ENCODE measurements at places on chromosomes 13 and 19. TPM values are rescaled to one million over a fixed set of nuclear protein-coding genes. Genes with fewer than 3 reads are reported as not detected.

The ERICH4 gene
- not detected for total RNA-seq

The GNG7 gene
- total RNA-seq: 5.7 TPM

The CYP2A6 gene
- total RNA-seq: not detected

The NOTCH3 gene
- total RNA-seq: 33.9 TPM

DNA sequence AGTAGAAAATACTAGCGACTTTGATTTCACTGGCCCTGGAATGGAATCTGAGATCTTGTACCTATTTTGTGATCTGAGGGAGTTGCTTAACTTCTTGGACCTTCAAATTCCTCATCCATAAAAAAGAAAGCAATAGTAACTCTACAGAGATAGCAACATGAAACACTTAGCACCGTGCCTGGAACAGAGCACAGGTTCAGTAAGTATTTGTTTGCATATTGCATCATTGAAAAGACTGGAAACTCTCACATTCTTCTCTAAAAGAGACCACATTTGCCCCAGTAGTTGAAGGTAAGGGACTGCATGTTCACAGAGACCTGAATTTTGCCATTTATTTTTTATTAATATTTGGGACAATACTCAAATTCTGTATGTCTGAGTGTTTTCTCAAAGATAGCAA is 358.1 kb downstream of the COG6 start:
- H3K27ac ChIP-seq: no peak overlapping the region
- no peaks in the 10 kb centered on the region for H3K27me3 ChIP-seq
- peaks cover 15% of the 10 kb centered on the region for H3K4me1 ChIP-seq
- no peak overlapping the region for H3K4me3 ChIP-seq
- H3K36me3 ChIP-seq: no peaks in the 10 kb centered on the region
- no peak for DNase-seq

- no peak overlapping the region for H3K4me3 ChIP-seq
- H3K27ac ChIP-seq: no peak overlapping the region
- peaks cover 9% of the 10 kb centered on the region for H3K36me3 ChIP-seq
- H3K4me1 ChIP-seq: peaks cover 8% of the 10 kb centered on the region
- no peak for DNase-seq
- H3K27me3 ChIP-seq: no peaks in the 10 kb centered on the region
Measured at GRCh38 chr19:57773488-57773887, 4.0 kb downstream of the ZNF586 start.

GRCh38 chr19:35937345-35938281 is 1.4 kb downstream of the LRFN3 start:
- no peaks in the 10 kb centered on the region for H3K36me3 ChIP-seq
- H3K4me3 ChIP-seq: no peak overlapping the region
- H3K27me3 ChIP-seq: no peaks in the 10 kb centered on the region

DNA sequence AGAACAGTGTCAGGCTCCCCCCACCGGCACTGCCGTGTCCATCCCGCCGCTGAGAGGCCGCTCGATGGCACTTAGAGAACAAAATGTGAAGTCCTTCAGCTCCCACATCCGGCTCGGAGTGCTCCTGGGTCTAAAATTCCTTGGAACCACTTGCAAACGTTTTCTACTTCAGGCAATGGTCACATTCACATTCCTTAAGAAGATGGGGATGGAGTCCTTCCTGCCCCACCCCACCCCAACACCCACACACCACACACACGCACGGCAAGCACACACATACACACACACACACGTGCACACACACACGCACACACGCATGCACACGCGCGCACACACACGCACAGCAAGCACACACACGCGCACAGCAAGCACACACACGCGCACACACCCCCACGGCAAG is 83.4 kb downstream of the SOX1 start:
- no peaks in the 10 kb centered on the region for H3K27me3 ChIP-seq
- no peak overlapping the region for H3K4me3 ChIP-seq
- no peaks in the 10 kb centered on the region for H3K36me3 ChIP-seq
- no peak overlapping the region for H3K27ac ChIP-seq
- H3K4me1 ChIP-seq: no peaks in the 10 kb centered on the region

- H3K36me3 ChIP-seq: no peaks in the 10 kb centered on the region
- DNase-seq: no peak
- no peak overlapping the region for H3K4me3 ChIP-seq
- H3K4me1 ChIP-seq: no peaks in the 10 kb centered on the region
- H3K27me3 ChIP-seq: no peaks in the 10 kb centered on the region
Measured at GRCh38 chr13:69556540-69557196, 551.0 kb upstream of the ATXN8OS start.

DNA sequence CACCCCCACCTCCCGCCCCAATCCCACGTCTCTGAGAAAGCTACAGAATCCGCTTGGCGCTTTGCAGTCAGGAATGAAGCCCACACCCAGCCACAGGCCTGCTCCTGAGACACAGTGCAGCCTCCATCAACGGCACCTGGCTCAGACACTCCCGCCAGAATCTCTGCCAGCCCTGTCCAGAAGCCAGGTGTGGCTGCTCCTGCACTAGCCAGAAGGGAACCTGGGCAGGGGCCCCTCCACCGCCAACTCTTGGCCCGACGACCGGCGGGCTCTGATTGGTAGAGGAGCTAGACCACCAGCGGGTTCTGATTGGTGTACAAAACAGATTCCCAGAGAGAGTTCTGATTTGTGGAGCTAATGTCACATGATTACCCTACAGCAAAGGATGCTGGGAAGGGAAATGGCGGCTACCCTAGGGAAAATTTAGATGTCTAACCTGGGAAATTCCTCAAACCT is 2.9 kb upstream of the PPP6R1 start:
- peaks cover 18% of the 10 kb centered on the region for H3K4me1 ChIP-seq
- H3K4me3 ChIP-seq: no peak overlapping the region

GRCh38 chr19:2041683-2042484 is 9.2 kb downstream of the MKNK2 start:
- H3K36me3 ChIP-seq: peaks cover 8% of the 10 kb centered on the region
- peaks cover 71% of the 10 kb centered on the region for H3K4me1 ChIP-seq
- peak; percentile 99 for DNase-seq
- H3K27me3 ChIP-seq: no peaks in the 10 kb centered on the region
- no peak overlapping the region for H3K4me3 ChIP-seq

GRCh38 chr13:110942248-110942981 is 27.5 kb upstream of the ANKRD10 start:
- no peak overlapping the region for H3K27ac ChIP-seq
- H3K27me3 ChIP-seq: no peaks in the 10 kb centered on the region
- DNase-seq: no peak
- no peaks in the 10 kb centered on the region for H3K4me1 ChIP-seq

DNA sequence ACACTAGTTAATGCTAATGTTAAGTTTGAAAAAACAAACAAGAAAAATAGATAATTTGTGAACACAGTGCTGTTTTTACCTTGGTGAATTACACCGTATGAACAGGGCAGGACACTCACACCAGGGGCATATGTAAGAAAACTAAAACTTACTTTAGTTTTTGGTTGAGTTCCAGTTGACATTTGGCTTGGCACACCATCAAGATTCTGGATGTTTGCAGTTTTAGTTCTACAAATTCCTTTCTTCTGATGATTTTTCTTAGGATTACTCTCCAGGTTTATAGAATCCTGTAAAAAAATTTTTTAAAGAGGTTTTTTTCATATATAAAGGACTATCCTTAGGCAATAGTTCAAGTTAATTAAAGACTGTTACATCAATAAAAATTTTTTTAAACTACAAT is 238.5 kb upstream of the STARD13 start:
- H3K27me3 ChIP-seq: no peaks in the 10 kb centered on the region
- no peak overlapping the region for H3K4me3 ChIP-seq
- no peak overlapping the region for H3K27ac ChIP-seq
- no peaks in the 10 kb centered on the region for H3K36me3 ChIP-seq
- DNase-seq: peak; percentile 30
- peaks cover 21% of the 10 kb centered on the region for H3K4me1 ChIP-seq

- no peaks in the 10 kb centered on the region for H3K27me3 ChIP-seq
- no peak within 1 kb of the TSS for H3K27ac ChIP-seq
- no peaks in the 10 kb centered on the region for H3K4me1 ChIP-seq
- no peak for DNase-seq
- H3K4me3 ChIP-seq: no peak within 1 kb of the TSS
Measured at GRCh38 chr19:12687496-12688196, at the start of gene GNG14. GNG14 (plus strand) TSS chr19:12687998; CDS start chr19:12688049, 51 bp downstream.

Measured in body of pancreas (tissue), 4 donors.